ENCODE measurements at places on chromosomes 1 and 21.
A peak's percentile ranks its signal among the peaks of the same experiment; 100 is the strongest.

DNA sequence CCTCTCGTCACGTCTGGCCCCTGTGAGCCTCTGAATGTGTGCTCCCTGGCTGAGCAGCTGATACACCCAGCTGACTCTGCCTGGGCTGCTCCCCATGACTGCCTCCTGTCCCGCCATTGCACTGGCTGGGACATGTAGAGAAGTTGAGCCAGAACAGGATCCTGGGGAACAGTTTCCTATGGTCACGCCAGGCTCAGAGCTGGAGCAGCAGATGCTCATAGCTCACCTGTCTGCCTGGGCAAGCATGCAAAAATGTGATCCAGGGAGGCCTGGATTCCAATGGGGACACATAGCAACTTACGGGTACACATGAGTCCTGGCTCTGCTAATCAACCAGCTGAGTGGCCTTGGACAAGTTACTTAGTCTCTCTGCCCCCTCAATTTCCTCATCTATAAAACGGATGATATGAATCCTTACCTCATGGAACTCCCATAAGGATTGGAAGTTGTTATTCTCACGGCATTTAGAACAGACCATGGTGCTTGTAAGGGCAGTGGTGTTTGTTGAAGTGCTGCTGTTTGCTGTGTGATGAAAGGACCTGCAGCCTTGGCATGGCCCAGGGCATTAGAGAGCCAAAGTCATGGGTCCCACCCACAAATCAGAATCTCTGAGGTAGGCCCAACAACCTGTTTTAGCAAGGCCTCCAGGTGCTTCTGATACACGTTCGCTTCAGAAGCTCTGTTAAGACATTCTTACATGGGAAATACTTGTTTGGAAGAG lies 150.3 kb upstream of the VANGL1 start:
- DNase-seq = no peak

DNA sequence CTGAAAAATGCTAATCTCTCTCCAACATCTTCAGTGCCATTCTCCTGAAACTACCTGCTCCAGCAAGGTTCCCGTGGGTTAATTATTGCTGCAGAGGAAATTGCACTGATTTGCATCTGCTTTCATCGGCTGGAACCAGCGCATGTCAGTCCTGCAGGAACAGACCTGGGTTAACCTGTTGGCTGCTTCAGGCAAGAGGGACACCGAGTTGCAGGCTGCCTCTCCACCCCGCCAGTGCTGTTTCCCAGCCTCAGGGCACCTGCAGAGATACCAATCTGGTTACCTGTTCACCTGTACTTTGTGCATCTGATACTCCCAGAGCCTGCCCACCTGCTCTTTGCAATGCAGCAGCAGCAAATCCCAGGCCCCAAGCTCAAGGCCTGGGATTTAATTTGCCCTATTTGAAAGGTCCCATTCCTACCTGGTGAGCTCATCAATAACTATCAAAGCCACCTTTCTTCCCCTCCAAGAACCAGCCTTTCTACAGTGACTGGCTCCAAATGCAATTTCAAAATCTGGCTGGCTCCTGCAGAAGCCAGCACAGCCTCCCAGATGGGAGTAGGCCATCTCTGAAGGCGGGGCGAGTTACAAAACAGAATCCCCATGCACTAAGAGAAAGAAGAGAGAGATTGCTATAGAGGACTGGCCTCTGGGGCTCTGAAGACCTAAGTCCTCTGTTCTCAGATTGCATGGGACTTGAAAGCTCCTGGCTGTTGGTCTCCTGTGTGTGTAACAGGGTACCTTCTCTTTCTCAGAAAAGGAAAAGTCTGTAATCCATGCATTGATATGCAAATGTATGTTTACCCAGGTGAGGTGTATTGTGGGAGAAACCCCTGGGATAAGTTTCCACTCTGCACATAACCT lies 67.8 kb downstream of the TOMM20 start:
- DNase-seq = peak; percentile 43

DNA sequence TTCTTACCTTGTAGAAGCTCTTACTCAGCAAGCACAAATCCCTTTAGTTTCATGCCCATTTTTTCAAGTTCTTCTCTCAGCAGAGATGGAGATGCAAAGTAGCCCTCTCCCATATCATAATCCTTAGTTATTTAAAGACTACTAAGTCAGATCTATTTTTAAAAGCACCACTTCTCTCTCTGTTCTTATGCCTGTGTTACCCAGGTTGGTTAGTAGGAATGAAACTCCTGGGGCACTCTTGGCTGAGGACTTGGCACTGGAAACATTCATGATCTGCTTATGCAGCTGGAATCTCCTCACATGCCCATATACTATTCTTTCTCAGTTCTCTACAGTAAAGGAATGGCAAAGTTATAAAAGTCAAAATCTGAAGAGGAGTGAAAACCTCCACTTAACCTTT lies 51.9 kb upstream of the PPP2R5A start:
- DNase-seq = no peak

DNA sequence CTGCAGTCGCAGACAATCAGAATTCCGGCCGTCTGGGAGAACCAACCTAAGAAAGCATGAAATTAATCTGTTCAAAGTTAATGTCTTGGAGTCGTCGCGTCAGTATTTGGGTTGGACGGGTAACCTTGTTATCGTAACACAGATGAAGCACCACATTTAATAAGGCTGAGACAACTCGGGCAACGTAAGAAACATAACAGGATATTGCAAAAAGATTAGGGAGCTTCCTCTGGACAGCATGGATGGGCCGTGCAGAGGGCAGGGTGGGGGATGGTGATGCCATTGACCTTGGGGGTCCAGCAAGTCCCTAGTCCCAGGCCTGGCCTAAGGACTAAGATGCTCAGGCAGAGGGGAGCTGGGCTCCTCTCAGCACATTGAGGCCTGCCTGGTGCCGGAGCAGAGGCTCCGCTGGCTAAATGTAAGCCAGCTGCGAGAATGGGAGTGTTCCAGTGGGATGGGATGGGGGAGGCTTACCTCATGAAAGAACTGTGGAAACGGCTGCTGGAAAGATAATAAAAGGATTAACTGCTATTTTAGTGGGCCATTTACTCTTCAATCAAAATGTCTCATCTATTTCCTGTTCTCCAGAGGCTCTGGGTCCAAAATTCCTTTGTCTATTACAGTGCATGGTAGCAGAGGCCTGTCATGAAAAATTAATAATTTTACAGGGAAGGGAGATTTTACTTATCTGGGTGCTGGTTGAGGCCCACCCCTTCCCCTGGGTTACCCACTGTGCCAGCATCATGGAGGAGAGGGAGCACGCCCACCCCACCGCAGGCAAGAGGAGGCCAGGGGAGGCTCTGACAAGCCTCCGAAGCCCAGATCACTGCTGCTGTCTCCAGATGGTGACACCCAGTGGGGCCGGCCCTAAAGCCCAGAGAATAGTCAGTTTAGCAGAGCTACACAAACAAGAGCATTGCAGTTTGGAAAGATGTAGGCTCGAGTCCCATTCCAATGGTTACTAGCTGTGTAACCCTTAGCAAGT lies 131.6 kb downstream of the DMRTB1 start:
- DNase-seq = no peak

GRCh38 chr1:96234299-96234698 lies 487.3 kb upstream of the PTBP2 start:
- DNase-seq = peak; percentile 44

DNA sequence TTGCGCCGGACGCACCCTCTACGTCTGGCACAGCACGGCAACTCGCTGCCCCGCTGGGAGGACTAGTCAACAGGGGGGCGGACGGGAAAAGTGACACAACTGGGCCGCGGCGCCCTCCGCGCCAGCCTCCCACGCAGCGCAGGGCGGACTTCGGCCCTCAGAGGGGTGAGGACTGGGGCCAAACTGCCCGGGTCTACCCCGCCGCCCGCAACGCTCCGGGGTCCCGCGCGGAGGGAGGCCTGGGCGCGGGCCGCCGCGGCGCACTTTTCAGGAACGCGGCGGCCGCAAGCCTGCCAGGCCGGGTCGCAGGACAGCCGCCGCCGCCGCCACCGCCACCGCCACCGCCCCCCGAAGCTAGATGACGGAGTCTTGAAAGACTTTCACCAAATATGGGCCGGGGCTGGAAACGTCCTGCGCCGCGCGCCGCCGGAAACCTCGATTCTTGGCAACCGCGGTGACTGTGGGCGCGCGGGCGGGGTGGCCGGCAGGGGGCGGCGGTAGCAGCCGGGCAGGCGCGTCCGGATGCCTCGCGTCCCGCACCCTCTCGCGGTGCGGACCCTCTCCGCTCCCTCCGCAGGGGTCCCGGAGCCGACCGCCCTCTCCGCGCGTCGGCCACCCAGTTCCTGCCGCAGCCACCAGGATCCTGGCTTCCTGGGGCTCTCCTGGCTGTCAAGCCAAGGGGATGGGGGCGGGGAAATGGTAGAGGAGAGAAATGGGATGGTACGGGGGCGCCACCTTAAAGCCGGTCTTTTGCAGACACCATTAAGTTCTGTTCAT lies 3.7 kb upstream of the CCN1 start:
- peak; percentile 96 for DNase-seq

DNA sequence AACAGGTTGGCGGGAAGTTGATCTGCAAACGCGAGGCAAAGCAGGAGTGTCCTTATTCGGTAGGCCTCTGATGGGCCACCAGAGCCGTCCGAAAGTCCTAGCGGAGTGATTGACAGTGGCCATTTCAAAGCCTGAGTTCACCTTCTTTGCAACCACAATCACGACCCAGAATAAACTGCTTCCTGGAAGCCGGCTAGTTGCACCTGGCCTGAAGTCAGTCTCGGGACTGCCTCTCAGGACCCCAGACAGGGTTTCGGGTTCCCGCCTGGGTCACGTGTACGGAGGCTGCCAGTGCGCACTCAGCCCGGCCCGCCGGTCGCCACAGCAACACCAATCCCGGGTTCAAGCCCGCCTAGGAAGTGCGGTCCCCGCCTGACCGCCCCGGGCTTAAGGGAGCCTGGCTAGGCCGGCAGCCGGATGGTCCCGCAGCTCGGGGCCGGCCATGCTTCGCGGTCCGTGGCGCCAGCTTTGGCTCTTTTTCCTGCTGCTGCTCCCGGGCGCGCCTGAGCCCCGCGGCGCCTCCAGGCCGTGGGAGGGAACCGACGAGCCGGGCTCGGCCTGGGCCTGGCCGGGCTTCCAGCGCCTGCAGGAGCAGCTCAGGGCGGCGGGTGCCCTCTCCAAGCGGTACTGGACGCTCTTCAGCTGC lies at the start of gene TOR3A:
Gene TOR3A, plus strand, starts transcription at position 384 of the 646 bp plus-strand sequence. Its CDS starts 59 bp downstream, at position 443.
- peak; percentile 93 for DNase-seq
